ENCODE measurements at places on chromosomes 7 and 10.

GRCh38 chr10:69123306-69123746 is 652 bp upstream of the VPS26A start:
- DNase-seq, result peak; percentile 17

DNA sequence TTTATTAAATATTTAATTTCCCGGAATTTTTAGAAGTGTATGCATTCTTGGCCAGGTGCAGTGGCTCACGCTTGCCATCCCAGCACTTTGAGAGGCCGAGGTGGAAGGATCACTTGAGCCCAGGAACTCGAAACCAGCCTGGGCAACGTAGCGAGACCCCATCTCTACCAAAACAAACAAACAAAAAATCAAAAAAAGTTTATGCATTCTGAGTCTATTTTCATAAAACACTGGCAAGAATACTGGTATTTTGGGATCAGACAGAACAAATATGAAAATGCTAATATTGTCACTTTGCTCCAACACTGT is 440.8 kb upstream of the FOXK1 start:
- DNase-seq, result no peak

DNA sequence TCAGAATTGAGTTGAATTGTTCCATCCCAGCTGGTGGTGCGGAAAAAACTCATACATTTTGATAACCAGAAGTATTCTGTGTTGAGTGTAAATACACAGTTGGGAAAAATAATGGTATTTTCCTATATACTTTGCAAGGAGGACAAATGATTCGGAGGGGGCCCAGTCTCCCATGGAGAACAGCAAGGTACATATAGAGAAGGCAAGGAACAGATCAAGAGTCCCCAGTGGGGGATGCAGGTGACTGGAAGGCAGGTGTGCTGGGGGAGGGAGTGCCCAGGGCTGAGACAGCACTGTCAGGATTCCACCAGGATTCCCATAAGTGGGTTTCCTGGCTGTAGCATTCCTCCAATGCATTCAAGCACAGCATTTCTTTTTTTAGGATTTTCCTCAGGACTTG is 10.8 kb upstream of the ADCY1 start:
- no peak for DNase-seq

DNA sequence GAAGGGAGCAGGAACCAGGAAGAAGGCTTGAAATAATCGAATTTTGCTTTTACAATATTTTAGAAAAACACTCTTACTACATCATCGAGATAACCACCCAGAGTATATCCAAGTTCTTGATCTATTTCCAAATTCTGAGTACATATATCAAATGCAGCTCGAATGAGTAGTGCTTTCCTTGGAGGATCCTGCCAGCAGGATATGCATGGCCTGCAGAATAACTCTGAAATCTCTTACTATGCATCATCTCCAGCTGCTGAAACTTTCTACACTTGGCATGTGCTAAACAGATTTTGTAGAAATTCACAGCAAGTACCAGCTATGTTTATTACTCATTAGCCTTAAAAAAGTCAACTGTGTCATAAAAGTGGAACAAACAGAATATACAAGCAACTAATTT is 44.0 kb upstream of the ANK3 start:
- no peak for DNase-seq

- DNase-seq, result peak; percentile 66
These were observed at the start of gene UFSP1 for GRCh38 chr7:100888988-100889750. Gene UFSP1, minus strand, starts transcription at chr7:100889715. Its CDS starts 444 bp downstream, at chr7:100889271.
